ENCODE measurements at places on chromosomes 7 and 10.
A peak's percentile ranks its signal among the peaks of the same experiment; 100 is the strongest.

DNA sequence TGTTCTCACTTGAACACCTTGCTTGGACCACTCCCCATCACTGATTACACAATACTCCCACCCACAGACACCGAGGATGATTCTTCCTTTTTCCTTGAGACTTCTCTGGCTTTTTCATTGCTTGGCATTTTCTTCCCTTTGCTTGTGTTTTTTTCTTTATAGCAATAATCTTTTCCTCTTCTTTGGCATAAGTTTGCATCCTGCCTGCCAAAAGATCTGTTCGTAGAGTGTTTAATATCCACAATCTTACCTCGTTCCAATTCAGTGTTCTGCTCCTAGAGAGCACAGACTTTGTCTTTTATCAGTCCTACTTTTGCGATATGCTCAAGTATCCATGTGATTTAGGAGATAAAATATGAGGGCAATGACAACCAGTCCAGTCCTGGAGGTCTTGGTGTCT lies 303.3 kb upstream of the CDC14C start:
- no peak for DNase-seq

GRCh38 chr10:74924251-74924963 lies 98.0 kb downstream of the KAT6B start:
- no peak for DNase-seq

DNA sequence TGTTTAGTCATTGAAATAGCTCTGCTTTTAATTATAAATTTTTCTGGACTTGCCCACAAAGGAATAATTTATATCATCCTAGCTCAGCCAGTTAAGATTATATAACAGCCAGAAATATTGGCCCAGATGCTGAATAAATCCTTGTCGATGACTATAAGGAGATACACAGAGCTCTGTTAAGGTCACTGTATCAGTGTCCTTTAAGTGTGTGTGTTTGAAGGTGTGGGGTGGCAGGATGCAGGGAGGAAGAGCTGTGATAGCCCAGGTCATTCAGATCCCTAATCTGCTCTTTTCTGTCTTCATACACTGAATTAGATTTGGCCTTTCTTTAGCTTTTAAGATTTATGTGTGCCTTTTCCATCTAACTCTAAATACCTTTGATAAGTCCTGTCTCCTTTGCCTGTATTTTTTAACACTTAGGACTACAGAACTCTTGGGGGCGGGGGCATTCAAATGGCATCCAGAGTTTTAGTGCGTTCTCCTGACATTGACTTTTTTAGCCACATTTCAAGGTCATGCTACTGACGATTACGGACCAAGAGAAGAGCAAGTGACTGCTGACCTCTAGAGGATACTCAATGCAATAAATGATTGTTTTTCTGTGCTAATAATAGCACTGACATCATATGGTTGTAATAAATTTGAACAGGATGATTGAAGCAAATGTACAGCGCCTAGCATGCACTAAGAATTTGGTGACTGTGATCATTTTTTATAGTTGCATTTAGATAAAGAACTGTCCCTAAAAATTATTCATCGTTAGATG lies 172.3 kb downstream of the CACNB2 start:
- DNase-seq: no peak

GRCh38 chr7:17233603-17234002 lies 64.8 kb upstream of the AHR start:
- no peak for DNase-seq

DNA sequence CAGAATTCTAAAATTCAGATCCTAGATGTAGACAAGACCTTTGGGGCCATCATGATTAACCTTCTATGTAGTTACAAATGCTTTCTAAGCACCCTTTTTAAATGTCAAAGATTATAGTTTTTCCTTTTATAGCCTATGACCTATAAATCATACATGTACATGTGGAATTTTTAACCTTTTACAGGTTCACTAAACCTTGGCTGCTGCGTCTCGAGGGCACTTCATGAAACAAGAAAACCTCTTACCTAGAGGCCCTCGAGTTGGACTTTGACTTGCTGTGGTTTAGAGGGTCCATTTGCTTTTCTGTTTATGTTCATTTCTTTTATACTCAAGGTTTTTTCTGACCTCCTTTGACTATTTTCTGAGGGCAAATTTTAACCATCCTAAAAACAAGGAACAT lies 302.2 kb downstream of the CSTF2T start:
- no peak for DNase-seq

- DNase-seq: no peak
Measured at GRCh38 chr10:101609481-101609880, 21.4 kb downstream of the DPCD start.

- no peak for DNase-seq
Measured at GRCh38 chr7:100220586-100221230, 959 bp downstream of the PVRIG start.

GRCh38 chr10:78433076-78433595 lies 399.5 kb downstream of the RPS24 start:
- peak; percentile 50 for DNase-seq

DNA sequence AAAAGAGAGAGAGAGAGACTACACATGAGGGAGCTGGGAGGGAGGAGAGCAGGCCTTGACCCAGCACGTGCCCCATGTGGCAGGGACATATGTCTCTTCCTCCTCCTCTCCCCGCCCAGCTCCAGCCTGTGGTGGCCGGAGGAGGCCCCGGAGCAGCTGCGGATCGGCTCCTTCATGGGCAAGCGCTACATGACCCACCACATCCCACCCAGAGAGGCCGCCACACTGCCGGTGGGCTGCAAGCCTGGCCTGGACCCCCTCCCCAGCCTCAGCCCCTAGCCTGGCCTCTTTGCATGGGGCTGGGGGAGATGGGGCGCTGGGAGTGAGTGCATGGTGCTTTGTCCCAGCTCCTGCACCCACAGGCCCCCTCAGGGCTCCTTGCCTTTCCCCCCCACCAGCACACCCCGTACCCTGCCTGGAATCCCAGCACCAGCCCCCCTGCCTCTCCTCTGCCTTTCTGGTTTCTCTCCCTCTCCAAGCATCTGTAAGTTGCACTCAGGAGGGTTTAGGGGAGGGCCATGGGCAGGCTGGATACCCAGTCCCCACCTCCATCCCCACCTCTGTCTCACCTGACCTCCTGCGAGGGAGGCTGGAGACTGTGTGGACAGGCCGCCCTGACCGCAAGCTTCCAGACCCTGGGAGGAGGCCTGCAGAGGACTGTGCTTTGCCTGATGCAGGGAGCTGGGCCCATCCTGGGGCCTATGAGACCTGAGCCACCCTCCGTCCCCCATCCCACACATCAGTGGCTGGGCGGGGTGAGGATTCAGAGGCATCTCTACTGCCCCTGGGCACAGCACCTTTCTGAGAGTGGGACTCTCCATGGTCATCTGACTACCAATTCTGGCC lies 4.8 kb downstream of the UPK3B start:
- peak; percentile 42 for DNase-seq

DNA sequence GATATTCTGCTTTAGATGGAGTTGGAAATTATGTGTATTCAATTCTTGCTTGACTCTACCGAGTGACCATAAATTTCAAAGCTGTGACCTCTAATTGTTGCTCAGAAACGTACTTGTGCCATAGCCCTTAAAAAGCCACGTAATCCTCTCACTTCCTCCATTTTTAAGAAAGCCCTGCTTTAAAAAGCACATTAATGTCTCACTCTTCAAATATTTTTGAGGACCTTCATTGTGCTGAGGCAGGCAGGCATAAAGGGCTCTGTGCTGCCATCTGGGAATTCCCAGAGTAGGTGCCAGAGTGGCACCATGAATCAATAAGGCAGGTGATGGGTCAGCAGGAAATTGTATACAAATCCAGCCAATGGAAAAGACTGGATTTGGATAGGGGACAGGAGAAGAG lies 97.7 kb upstream of the FAM204A start:
- no peak for DNase-seq

DNA sequence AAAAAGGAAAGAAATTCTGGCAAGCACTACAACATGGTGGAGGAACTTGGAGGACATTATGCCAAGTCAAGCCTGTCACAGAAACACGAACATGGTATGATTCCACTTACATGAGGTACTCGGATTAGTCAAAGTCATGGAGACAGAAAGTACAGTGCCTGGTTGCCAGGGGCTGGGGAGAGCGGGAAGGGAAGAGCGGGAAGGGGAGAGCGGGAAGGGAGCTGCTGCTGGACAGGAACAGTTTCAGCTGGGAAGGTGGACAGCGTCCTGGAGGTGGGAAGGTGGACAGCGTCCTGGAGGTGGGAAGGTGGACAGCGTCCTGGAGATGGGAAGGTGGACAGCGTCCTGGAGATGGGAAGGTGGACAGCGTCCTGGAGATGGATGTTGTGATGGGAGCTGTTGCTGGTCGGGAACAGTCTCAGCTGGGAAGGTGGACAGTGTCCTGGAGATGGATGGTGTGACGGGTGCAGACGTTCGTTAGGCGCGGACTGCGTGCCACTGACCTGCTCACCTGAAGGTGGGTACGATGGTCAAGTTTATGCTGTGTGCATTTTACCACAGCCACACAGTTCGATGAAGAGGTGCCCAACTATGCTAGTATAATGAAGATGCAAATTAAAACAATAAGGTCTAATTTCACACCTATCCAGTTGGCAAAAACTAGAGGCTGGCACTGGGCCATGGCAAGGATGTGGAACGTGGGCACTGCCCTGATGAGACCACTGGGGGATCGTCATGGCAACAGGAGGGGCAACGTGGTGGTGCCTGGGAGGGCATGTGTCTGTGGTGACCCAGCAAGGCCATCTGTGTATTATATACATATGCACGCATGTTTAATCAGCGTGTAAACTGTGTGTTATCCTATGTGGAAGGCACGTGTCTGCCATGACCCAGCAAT lies 103.8 kb downstream of the NKX6-2 start:
- DNase-seq: peak; percentile 17

GRCh38 chr7:157474685-157475084 lies 137.9 kb downstream of the DNAJB6 start:
- DNase-seq: peak; percentile 90

GRCh38 chr10:64463406-64463805 lies 942.2 kb downstream of the REEP3 start:
- no peak for DNase-seq

GRCh38 chr7:70040970-70041766 lies 442.9 kb downstream of the AUTS2 start:
- no peak for DNase-seq

DNA sequence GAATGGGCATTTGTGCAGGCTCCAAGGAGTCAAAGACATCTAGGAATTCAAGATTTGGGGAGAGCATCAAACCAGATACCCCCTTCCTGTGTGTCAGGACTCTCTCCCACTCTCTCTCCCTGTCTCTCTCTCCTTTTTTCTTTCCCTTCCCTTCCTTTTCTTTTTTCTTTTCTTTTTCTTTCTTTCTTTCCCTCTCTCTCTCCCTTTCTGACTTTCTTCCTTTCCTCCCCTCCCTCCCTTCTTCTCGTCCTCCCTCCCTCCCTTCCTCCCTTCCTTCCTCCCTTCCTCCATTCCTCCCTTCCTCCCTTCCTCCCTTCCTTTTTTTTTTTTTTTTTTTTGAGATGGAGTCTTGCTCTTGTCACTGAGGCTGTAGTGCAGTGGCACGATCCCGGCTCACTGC lies 24.1 kb upstream of the MINDY3 start:
- DNase-seq: no peak
